NCI-H187 treated with DMSO at 0.1 percent for 48 hours (cell line): ENCODE measurements at places on chromosomes 11 and 22.

DNA sequence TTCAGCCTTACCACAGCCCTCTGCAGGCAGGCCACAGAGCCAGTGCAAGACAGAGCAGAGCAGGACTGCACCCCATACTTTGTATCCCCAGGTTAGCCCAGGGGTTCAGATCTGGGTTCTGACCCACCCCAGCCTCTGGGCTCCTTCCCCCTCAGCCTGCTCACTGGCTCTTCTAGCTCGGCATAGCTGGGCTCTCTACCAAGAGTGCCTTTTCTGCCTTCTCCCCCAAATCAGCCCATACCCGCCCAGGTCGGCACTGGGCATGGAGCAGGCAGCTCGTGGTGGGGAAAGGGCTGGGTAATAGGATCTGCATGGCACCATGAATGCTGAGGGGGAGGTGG lies 8.3 kb downstream of the RELT start:
- no peak for DNase-seq

- DNase-seq = no peak
Observed at GRCh38 chr11:72586321-72587090, 87.7 kb downstream of the PDE2A start.

DNA sequence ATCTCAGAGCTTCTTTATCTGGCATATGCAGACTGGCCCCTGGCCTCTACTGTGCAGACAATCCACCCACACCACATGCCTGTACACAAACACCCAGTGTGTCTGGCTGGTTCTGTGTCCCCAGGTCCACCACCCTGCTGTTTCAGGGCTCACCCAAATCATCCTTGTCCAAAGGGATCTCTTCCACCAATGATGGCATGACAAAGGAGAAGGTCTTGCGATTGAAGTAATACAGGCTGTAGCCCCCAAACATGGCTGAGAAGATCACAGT lies 1.7 kb downstream of the SLC37A4 start:
- DNase-seq = no peak

- no peak for DNase-seq
Observed at GRCh38 chr11:103536335-103536722, 427.1 kb downstream of the DYNC2H1 start.

GRCh38 chr22:36249160-36249559 lies 3.8 kb upstream of the APOL1 start:
- DNase-seq = no peak

- no peak for DNase-seq
Observed at GRCh38 chr22:25346859-25347751, 127.7 kb downstream of the CRYBB2 start.

- no peak for DNase-seq
Observed at GRCh38 chr22:42379966-42380537, 52.2 kb downstream of the NFAM1 start.

GRCh38 chr11:2990617-2991451 lies 1.3 kb downstream of the NAP1L4 start:
- no peak for DNase-seq

GRCh38 chr11:102283116-102283485 lies 34.2 kb upstream of the BIRC3 start:
- no peak for DNase-seq

DNA sequence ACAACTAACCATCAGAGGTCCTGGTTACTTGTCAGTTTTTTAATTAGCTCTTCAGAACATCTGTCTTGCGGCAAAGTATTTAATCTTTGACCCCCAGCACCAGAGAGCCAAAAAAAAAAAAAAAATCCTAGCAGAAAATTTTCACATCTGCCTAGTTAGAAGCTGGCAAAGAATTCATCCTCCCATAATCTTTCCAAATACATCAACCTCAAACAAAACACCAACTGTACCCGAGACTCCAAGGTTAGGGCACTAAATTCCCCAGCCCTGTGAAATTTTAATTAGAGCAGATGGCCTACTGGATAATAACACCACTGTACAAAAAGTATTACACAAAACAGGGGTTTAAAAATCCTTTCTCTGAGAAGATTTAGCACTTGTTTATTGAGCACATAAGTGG lies 55.7 kb downstream of the RAB38 start:
- DNase-seq = no peak
